ENCODE measurements at places on chromosomes 2 and 18.

DNA sequence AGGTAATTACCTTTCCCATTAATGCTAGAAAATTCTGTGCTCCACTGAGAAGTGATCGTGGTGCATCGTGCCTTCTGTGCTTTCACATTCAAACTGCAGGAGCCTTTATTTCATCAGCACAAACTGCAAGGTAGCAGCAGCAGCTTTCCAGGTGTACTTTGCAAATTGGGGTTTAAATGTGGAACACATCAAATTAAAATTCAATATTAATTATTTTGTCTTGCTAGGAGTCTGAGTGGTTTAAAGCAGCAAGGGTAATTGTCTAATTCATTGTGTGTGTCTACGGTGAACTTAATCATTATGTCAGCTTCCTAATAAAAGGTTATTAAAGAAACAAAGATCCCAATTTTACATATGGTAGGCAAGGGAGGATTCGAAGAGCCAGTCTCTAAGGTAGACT is 180.8 kb upstream of the ATP5MC3 start:
- DNase-seq: no peak

DNA sequence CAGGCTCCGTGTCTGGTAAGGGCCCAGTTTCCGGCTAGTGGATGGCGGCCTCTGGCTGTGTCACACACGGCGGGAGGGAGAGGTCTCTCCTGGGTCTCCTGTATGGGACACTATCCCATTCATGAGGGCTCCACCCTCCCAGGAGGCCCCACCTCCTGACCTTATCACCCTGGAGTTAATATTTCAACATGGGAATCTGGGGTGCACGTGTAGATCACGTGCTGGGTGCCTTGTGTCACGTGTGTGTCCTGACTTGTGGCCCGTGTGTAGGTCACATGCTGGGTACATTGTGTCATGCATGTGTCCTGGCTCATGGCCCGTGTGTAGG is 9.9 kb downstream of the NEU4 start:
- DNase-seq: no peak

- no peak for DNase-seq
These were observed 93.3 kb downstream of the MAP4K4 start for GRCh38 chr2:101790857-101791256.

GRCh38 chr18:23391156-23391555 is 61.9 kb upstream of the RIOK3 start:
- DNase-seq: no peak

GRCh38 chr2:203583701-203584100 is 48.6 kb upstream of the RAPH1 start:
- DNase-seq: no peak

- DNase-seq: no peak
These were observed 20.5 kb upstream of the PPP4R1 start for GRCh38 chr18:9634856-9635255.

- no peak for DNase-seq
These were observed 79.7 kb upstream of the RPRM start for GRCh38 chr2:153558247-153558646.

DNA sequence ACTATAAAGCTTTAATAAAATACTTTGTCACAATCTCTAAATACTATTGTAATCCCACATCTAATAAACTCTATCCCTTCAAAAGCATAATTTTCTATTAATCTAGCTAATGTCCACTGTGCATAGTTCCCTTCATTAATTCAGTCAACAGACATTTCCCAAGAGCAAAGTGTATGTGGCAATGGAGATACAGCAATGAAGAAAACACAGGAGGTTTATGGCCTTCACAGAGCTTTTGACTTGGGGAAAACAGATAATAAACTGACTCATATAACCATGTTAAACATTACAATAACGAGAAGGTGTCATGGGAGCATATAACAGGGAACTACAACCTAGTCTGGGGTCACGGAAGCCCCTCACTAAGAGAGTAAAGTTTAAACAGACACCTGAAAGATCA is 86.3 kb downstream of the SPIRE1 start:
- DNase-seq: no peak

- DNase-seq: no peak
These were observed 35.3 kb upstream of the KCNF1 start for GRCh38 chr2:10876394-10876793.

DNA sequence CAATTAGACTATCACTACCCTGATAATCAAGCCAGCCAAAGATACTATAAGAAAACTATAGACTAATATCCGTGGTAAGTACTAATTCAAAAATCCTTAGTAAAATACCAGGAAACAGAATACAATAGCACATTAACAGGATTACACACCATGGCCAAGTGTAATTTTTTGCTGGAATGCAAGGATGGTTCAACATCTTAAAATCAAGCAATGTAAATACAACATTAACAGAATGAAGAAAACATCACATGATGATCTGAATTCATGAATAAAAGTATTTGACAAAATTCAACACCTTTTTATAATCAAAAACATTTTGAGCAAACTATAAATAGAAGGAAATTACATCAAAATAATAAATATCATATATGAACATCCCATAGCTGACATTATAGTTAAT is 350.7 kb upstream of the LRRTM1 start:
- no peak for DNase-seq

DNA sequence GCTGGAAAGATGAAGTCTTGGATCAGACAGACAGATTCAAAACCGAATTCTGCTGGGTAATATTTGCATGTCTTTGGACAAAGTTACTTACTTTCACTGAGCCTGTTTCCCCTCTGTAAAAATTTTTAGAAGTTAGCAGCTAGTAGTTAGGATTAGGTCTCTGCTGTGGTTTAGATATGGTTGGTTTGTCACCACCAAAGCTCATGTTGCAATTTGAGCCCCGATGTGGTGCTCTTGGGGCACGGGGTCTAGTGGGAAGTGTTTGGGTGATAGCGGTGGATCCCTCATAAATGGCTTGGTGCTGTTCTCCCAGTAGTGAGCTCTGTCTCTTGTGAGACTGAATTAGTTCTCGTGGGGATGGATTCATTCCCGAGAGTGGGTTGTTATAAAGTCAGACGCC is 38.9 kb upstream of the PNO1 start:
- no peak for DNase-seq

GRCh38 chr2:240127911-240128607 is 8.0 kb downstream of the COPS9 start:
- no peak for DNase-seq

GRCh38 chr18:74742573-74743243 is 145.0 kb downstream of the ZNF407 start:
- no peak for DNase-seq

DNA sequence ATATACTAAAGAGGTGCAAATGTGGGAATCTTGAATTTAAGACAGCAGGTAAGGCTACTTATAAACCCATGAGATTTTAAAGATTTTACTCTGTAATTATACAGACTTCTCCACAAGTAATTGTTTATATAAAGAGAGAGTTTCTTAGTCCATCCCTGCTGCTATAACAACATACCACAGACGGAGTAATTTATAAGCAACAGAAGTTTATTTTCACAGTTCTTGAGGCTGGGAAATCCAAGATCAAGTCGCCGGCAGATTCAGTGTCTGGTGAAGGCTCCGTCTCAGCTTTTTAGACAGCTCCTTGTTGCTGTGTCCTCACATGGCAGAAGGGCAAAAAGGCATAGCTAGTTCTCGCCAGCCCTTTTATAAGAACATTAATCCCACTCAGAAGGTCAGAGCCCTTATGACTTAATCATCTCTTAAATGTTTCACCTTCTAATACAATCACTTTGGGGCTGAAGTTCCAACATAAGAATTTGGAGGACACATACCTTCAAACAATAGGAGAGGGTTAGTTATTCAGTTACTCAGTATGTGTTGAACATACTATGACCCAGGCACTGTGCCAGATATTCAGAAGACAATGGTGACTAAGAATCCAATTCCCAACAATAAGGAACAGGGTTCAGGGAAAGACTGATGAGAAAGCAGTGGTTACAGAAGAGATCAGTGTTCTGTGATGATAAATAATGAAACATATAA is 466.0 kb downstream of the RIT2 start:
- DNase-seq: no peak

- no peak for DNase-seq
These were observed 141.1 kb downstream of the CCBE1 start for GRCh38 chr18:59555995-59556659.

DNA sequence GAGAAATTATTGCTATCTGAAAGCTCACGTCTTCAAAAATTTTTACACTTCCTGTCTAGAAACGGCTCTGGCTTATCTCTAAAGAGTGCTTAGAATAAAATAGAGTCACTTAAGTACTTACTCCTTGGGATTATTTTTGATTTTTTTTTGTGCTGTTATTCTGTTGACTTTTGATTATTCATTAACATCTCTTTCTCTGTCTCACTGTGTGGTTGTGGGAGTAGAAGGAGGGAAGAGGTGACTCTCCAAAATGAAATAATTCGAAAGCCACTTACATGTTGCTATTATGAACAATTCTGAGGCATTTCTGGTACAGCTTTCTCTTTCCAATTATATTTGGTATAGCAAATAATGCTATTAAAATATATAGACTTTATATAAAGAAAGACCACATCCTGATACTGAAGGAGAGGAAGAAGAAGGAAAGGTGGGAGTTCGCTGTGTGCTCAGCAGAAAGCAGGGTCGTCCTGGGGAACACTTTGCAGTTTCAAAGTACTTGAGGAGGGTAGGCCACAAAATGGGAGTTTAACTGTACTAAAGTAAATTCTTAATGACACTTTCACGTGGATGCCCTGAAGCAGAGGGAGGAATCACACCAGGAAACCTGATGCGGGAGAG is 9.6 kb upstream of the MMADHC start:
- DNase-seq: no peak

DNA sequence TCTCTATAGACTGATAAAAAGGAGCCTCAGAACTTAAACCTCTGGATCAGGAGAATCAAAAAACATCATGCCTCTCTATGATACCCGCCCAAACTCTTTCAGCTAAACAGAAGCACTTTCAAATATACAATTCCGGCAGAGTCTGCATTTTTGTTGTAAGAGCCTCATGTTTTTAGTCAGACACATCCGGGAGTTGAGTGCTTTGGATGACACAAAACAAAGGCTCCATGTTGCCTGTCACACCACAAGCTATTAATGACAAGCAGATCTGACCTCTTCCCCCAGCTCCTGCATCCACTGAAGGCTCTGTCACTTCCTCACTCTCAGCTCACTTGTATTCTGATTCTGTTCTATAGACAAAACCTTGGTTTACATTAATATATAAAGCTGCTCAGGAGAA is 33.2 kb downstream of the SLC38A11 start:
- DNase-seq: no peak

Data from GM12892 (cell line).